ENCODE measurements at places on chromosomes 4 and X.

DNA sequence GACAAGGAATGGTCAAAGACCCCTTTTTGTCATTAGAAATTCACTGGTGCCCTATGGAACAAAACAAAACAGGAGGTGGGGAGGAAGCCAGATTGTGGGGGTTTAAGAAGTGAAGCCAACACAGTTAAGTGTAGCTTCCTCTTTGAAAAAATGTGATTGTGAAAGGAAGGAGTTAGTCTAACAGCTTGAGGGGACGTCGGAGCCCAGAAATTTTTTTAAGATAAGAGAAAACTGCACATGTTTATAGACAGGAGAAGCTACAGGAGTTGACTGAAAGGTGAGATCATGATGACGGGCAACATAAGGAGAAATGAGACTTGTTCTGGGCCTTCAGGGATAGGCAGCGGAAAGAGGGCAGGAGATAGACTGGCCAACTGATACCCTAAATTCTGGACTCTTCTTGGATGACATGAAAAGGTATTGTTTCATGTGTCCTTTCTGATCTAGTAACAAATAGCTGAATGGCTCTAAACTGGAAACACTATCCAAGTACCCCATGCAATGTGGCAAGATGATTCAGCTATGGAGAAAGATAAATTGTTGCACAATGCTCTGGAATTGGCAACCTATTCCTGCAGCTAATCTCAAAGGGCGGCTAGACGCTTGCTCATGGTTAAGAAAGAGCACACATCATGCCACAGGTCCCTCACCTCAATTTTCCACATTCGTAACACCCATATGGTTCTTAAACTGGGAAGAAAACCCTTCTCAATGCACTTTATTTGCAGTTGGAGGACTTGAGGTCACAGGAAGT lies 3.7 kb upstream of the HDAC8 start:
- peak; percentile 52 for DNase-seq

DNA sequence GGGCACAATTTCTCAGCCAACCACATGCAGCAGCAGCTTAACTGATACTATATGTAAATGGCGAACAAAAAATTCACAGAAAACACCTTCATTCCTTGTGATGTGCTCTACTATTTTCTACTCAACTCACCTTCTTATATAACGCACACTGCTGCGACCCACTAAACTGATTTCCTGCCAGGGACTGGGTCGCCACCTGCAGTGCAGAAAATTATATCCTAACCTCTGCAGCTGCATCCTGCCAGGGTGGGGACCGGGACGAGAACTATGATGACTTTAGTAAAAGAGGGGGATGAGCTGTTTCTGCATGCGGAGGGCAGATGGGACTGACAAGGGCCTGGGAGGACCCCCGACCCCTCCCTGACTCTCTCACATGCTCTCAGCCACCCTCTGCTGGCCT lies 27.4 kb downstream of the ABLIM2 start:
- no peak for DNase-seq

GRCh38 chr4:89413518-89413917 lies 105.9 kb upstream of the GPRIN3 start:
- no peak for DNase-seq

DNA sequence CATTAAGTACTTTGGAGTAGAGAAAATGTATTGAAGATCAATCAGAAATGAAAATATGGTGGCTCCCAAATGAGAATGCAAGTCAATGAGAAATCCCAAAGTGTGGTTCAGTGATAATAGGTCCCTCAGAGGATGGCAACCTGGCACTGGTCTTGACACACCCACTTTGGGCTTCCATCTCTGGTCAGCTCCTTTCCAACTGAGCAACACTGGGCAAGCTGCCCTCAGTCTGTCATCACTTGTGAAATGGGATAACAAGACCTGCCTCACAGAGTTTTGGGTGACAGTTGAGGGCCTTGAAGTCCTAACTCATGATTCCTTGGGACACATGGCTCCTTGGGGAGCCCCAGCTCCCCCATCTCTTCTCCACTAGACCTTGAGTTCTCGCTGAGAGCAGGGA lies 29.0 kb upstream of the MAMLD1 start:
- no peak for DNase-seq

GRCh38 chrX:68451720-68452119 lies 18.4 kb upstream of the OPHN1 start:
- DNase-seq = no peak

DNA sequence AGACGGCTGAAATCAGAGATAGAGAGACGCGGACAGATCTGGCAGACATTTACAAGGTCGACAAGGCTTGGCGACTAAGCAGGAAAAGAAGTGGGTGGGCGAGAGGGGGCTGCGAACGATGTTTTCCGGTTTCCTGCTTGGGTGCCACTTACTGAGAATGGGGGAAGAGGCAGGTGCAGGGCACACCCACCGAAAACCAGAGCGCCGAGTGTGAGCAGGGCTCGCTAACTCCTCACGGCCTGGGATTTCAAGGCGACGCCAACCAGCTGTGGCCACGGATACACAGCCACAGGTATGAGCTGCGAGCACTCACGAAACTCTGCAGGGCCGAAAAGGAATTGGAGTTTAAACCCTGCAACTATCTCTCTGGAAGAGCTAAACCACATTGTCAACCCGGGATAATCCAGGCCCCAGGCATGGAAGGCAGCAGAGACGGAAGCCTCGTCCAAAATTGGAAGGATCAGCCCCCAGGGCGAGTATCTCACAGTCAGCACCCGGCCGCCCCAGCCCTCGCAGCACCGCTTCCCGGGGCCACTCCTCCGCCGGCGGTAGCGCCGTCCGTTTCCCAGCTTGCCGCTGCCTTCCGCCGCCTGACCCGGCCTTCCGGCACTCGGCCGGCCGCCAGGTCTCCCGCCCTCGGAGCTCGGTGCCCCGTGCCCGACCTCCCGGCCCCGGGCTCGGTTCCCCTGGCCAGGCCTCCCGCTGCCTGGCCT lies 778 bp downstream of the CASP3 start:
- peak; percentile 39 for DNase-seq
